Activated naive CD4-positive, alpha-beta T cell treated with anti-CD3 and anti-CD28 coated beads, Interleukin-2, amount 50 U/mL, for 16 hours (primary cell): ENCODE measurements at places on chromosomes 13 and 19.

GRCh38 chr13:101139081-101139480 lies 277.2 kb downstream of the NALCN start:
- DNase-seq, result no peak

GRCh38 chr19:36031308-36031707 lies 1.4 kb downstream of the CLIP3 start:
- no peak for DNase-seq

DNA sequence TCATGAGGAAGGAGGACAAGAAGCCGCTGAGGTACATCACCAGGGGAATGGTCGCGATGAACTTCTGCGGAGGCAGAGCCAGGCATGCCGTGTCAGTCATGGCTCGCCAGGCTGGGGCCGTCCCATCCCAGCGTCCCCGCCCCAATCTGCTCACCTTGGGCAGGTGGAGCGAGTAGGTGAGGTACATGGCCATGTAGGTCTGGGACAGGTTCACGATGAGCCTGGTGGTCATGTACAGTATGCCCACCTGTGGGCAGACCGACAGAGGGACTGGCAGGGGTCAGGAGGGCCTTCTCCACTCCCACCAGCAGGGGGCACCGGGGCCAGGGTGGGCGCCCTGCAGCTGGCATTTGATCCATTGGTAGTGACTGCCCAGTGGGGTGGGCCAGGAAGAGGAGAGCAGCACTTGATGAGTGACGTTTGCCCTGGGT lies 8.3 kb downstream of the TEKTIP1 start:
- DNase-seq, result peak; percentile 42

DNA sequence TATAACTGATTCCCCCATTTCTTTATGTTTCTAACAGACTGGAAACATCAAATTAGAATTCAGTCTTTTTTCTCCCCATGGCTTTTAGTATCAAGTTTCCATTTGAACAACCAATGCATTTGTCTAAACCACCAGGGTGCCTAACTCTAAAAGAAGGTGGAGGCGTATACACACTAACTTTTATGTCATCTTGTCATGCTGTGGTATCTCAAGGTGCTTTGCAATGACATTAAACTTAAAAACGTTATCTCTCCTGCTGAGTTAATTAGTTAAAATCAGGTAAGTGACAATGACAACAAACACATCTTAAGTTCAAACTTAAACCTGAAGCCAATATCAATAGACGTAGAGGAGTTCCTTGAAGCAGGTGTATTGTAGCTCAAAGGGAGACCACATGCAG lies 1001.7 kb downstream of the PCDH17 start:
- DNase-seq, result no peak

- DNase-seq, result no peak
Observed at GRCh38 chr13:41053384-41053826, 7.9 kb upstream of the WBP4 start.

DNA sequence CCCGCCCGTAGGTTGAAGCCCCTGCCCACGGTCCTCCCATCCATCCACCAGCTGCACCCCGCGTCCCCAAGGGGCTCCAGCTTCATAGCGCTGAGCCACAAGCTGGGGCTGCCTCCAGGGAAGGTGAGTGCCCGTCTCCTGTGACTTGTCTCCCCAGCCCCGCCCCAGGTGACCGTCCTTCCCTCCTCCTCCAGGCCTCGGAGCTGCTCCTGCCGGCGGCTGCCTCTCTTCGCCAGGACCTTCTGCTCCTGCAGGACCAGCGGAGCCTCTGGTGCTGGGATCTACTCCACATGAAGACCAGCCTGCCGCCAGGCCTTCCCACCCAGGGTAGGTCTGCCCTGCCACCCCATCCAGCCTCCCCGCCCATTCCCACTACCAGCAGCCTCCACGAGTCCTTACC lies 7.5 kb downstream of the HAUS5 start:
- no peak for DNase-seq

GRCh38 chr19:22733691-22734090 lies 50.3 kb downstream of the ZNF99 start:
- DNase-seq, result no peak

GRCh38 chr19:38851622-38852230 lies 1.9 kb upstream of the HNRNPL start:
- DNase-seq, result peak; percentile 91

DNA sequence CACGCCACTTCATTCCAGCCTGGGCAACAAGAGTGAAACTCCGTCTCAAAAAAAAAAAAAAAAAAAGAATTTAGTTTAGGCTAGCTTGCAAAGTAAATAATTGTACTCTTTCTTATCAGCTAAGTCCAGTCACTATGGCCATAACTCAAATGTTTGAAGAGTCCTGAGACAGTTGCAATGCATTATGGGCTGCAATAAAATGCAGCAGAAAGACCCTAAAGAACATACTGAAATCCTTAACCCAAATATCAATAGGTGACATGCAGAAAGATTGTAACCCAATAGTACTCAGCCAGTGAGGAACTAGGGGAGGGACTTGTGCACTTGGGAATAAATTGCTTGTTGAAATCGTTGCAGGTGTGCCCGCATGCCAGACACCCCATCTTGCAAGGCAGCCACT lies 20.9 kb upstream of the FFAR2 start:
- DNase-seq, result no peak

DNA sequence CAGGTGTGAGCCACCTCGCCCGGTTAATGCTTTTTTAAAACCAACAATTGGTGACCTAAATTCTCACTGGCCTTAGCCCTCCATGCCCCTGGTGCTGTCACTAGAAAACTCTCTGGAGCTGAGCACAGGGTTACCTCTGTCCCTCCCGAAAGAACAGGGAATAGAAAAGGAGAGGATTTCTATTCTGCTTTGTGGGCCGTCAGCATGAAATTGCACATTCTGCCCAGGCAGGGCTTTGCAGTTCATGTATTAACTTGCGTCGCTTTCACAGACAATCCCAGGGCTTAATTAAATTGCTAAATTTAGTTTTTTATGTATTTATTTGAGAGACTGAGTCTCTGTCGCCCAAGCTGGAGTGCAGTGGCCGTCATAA lies 583 bp upstream of the ZNF480 start:
- DNase-seq, result no peak

DNA sequence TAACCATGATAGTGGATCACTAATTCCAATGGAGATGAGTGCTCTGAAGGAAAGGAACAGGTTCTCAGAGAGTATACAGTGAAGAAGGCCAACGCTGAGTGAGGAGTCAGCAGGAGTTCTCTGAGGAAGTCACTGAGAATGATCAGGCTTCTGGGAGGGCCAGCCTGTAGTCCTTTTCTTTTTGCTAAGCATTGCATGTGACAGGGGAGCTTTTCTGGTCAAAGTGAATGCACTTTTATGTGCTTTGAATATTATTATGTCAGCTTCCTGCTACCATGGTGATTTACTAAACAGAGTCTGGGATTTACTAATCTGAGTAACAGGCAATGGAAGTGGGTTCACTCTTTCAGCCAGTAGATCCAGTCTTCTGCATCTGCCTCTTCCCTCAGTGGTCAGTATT lies 81.1 kb upstream of the SERP2 start:
- DNase-seq, result no peak

- DNase-seq, result no peak
Observed at GRCh38 chr13:105105471-105105870, 1430.0 kb downstream of the EFNB2 start.

GRCh38 chr19:4754248-4754647 lies 30.6 kb upstream of the DPP9 start:
- no peak for DNase-seq

DNA sequence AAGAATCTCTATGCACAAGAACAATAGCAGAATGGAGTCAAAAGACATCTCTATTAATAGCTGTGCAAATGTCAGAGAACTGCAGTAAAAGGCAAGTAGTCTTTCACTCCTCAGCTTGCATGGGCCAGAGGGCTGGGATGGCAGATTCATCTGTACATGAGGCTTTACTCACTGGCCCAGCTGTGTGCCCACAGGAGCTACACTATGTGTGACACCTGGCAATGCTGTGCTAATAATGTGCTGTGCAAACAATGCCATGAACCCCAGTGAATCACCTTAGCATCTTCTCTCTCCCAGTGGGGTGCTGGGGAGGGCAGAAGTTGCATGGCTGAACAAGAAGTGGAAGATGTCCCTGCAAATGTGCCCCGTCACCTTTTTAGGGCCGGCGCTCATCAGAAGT lies 73.1 kb downstream of the KL start:
- no peak for DNase-seq

DNA sequence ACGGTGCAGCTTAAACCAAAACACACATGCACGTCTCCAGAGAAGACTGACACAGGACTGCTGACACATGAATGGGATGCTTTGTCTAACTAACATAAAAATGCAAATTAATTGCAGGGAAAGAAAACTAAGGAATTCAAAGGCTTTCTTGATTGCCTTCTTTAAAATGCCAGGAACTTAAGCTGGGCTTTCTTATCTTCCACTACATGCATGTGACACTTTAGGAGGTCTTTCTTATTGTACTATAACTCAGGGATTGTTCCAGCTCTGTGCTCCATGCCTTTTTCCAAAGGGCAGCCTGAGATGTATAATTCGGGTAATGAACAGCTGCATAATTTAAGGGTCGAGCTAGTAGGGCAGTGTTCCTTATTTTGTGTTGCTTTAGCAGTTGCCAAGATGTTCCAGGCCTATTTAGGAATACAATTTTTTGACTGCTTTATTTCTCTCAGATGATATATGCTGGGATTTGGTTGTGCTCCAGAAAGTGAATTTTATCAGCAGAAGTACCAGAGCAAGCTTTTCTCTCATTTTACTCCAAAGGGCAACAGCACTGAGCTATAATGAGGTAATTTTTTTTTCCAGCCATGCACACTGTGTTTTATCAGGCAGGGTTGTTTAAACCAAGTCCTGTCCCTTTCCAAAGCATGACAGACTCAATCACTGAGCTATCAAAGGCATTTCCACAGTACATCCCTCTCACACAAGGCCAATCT lies 885.2 kb downstream of the PCDH9 start:
- DNase-seq, result no peak

- peak; percentile 39 for DNase-seq
Observed at GRCh38 chr19:47176627-47177090, 46.0 kb downstream of the SAE1 start.

GRCh38 chr19:18763674-18764590 lies 27.2 kb downstream of the COMP start:
- DNase-seq, result no peak

DNA sequence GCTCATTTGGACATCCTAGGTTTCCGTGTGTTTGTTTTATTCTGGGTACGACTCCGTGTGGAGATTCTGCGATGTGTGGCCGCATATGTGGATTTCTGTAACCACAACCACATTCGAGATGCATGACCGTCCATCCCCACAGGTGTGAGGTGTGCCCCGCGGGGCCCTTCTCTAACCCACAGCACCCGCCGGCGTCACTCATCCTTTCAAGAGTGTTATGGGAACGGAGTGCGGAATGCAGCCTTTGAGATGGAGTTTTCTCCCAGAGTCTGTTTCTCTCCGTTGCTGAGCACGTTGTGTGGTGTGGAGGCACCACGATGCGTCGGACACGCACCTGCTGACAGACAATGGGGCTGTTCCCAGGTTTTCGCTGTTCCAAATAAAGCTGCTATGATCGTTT lies 40.0 kb downstream of the C13orf46 start:
- DNase-seq, result no peak

- DNase-seq, result no peak
Observed at GRCh38 chr13:33787051-33787591, 30.8 kb upstream of the RFC3 start.

DNA sequence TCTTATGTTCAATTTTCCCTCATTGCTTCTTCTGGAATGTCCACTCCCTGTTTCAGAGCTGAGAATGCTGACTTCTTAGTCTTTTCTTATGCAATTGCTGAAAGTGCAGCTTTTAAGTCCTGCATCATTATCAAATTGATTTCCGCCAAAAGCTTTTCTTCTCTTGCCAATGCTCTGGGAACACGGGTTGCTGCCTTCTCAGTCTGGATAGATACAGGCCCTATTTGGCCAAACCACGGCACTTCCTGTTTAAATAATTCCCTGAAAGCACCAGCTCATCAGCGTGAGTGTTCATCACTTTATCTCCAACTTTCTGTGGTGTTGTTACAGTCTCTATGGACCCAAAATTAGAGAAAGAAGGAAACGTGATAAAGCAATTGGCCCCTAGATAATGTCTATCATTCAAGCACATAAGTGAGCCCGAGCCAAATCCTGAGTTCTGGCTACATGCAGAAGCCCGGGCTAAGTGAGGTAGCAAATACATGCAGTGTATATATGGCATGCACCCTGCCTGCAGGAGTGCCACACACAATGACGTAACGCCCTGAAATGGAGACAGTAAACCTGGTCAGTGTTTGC lies 85.7 kb downstream of the CYSLTR2 start:
- no peak for DNase-seq

DNA sequence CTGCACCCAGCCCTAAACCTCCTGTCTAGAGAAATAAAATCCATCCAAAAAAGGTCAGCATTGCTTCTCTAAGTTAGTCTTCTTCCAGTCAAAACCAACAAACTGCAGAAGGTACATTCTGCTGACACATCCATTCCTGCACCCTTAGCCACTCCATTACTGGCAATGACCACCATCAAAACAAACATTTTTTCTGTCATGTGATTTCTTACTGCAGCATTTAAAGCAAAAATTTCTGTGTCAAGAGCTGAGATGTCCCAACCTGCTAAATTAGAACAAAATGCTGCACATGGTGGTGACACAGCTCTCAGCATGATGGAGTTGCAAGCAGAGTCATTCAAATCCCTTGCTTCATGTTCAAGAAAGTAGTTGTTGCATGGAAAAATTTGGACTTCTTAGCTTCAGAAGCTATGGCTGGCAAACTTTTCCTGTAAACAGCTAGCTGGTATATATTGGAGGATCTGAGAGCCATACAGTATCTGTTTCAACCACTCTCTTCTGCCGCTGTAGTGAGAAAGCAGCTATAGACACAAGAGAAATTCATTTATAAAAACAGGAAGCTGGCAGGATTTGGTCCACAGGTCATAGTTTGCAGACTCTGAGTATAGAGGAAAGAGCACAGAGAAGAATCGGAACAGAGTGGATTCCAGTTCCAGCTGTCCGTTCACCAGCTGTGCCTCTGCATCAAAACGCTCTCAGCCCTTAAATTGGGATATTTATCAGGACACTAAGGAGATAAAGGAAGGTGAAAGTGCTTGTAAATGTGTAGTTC lies 17.4 kb downstream of the RUBCNL start:
- no peak for DNase-seq

DNA sequence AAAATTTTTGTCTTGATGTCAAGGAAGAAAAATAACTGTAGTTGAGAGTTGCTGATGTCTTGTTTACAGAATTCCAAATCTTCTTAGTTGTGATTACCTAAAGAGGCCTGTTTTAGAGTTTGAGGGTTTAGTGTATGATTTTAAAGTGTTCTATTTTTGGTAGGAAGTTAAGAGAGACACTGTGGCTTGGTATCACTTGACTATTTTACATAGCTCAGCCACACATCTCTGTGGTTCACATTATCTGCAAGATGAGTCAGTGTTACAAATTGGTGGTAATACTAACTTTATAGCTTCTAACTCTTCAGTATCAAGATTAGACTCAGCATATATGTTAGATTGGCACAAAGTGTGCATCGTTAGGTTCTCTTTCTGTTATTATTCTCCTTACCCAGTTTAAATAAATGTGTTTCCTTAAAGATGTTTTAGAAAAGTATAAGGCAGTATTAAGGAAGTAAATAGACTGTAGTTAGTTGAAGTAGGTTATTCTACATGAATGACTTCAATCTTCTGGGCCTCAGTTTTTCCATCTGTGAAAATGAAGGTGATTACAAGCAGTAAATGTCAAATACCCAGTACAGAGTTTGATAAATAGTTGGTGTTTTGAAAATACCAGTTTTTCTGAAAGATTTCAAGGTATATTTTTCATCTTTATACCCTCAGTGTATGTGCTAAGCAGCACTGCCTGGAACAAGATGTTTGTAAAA lies 33.4 kb downstream of the COG6 start:
- DNase-seq, result no peak

GRCh38 chr13:23180711-23181110 lies at the start of gene SGCG:
Gene SGCG, plus strand, starts transcription at chr13:23180979. Its CDS starts 22,716 bp downstream, at chr13:23203695.
- DNase-seq, result no peak
